ENCODE measurements at places on chromosomes 3 and 15. TPM values are rescaled to one million over a fixed set of nuclear protein-coding genes. Genes with fewer than 3 reads are reported as not detected.

The MOBP gene
- 0.44 TPM for total RNA-seq

The SRGAP3 gene
- not detected for total RNA-seq

The ZNF660 gene
- total RNA-seq = 1.5 TPM

The WDR93 gene
- total RNA-seq = not detected

The NCKIPSD gene
- 13.4 TPM for total RNA-seq

The CPN2 gene
- not detected for total RNA-seq

The BBS4 gene
- 7.5 TPM for total RNA-seq

The PLA2G4E gene
- total RNA-seq = not detected

The CSPG4 gene
- total RNA-seq = not detected

The GTF2A2 gene
- total RNA-seq = 128 TPM

The MYO1E gene
- total RNA-seq = 231 TPM

The FBXO22 gene
- 41.6 TPM for total RNA-seq

The SLC22A13 gene
- 0.44 TPM for total RNA-seq

The DUOX1 gene
- not detected for total RNA-seq
